Stimulated activated naive B cell treated with anti-CD40 and anti-IgM and Interleukin-4, amounts not matched to agents 10 μg/mL and 1 μg/mL and 100 μg/mL, for 72 hours (primary cell): ENCODE measurements at places on chromosomes 12 and 14.
A peak's percentile ranks its signal among the peaks of the same experiment; 100 is the strongest.

DNA sequence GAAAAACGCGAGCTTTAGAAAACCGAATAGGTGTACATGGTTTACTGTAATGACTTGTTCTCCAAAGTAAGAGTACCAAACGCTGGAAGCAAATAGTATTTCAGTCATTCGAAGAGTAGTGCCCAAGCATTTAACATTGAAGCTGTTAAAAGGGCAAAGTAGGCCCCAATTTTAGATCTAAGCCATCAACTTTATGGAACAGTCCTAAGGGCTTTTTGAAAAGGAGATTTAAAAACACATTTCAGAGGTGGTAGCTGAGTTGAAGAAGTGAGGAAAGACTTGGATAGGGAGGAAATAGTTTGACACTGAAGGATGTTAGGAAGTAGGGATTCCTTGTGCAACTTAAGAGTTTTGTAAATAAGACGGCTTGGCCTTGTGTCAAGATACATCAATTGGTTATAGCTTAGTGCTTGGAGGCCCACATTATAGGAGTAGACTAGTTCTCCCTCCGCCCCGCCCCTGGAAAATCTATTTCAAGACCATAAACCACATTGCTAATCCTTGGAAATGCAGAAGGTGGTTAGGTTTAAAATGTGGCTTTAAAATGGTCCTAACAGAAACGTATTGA lies 783 bp upstream of the TUBA1B start:
- DNase-seq: no peak
- peaks cover 24% of the 10 kb centered on the region for H3K4me1 ChIP-seq
- peak overlapping the region; percentile 85 for H3K27ac ChIP-seq
- no peaks in the 10 kb centered on the region for H3K27me3 ChIP-seq
- peak overlapping the region; percentile 84 for H3K4me3 ChIP-seq
- peaks cover 34% of the 10 kb centered on the region for H3K36me3 ChIP-seq

- H3K27me3 ChIP-seq: peaks cover 20% of the 10 kb centered on the region
- peaks cover 10% of the 10 kb centered on the region for H3K4me1 ChIP-seq
- H3K27ac ChIP-seq: no peak overlapping the region
- no peaks in the 10 kb centered on the region for H3K36me3 ChIP-seq
- no peak overlapping the region for H3K4me3 ChIP-seq
These were observed 170.1 kb upstream of the FKBP4 start for GRCh38 chr12:2624543-2625288.

DNA sequence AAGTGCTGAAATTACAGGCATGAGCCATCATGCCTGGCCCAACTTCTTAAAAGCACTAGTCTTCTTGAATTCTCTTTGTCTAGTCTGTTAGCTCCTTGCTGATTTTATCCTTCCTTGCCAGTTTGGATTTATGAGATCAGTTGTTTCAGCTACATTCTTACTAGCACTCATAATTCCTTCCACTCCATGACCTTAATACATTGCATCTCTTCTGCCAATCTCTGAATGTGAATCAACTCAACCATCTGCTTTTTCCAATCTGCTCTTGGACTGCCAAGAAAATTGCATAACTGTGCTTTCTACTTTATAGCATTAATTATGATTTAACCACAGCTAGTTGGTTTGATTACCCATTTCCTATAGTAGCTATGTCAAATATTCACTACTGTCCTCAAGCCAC lies 14.9 kb upstream of the HEATR5A start:
- H3K27ac ChIP-seq: no peak overlapping the region
- DNase-seq: no peak
- H3K36me3 ChIP-seq: peaks cover 46% of the 10 kb centered on the region
- no peaks in the 10 kb centered on the region for H3K27me3 ChIP-seq

DNA sequence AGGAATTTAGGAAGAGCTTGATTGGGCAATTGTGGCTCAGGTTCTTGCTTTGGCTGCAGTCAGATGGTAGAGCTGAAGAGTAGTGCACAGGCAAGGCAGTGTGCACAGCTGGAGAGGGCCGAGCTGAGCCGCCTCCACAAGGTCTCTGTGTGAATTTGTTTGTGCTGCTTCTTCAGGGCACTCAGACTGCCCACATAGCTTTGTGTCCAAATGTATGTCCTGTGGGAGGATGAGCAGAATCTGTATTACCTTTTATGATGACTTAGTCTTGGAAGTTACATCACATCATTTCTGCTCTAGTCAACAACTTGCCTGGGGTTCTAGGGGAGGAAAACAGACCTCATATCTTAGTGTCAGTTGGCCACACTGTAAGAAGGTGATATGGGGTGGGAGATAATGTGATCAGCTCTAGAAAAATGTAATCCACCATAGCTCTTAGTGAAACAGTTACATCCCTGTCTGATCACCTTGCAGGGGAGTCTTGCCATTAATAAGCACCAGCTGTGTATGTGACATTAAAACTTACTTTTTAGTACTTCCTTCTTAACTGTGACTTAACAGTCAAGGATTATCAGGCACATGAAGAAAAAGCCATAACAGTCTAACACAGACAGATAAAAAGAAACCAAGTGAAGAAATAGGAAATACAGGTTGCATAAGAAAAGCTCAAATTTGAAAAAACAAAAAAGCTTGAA lies 53.4 kb downstream of the RCOR1 start:
- H3K36me3 ChIP-seq: peaks cover 7% of the 10 kb centered on the region
- H3K4me1 ChIP-seq: peaks cover 82% of the 10 kb centered on the region
- H3K27ac ChIP-seq: no peak overlapping the region
- H3K4me3 ChIP-seq: no peak overlapping the region

DNA sequence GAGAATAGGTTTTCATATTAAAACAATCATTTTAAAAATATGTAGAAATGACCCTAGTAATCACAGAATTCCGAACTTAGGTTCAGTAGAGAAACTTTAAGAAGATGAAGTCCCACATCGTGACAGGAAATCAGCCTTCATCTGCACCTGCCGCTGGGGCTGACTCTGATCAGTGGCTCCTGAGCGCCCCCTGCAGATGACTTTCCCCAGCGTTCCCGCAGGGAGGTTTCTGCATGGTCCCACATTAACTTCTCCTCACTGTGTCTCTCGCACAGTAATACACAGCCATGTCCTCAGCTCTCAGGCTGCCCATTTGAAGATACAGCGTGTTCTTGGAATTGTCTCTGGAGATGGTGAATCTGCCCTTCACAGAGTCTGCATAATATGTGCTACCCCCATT lies 1131.1 kb downstream of the TMEM121 start:
- H3K27me3 ChIP-seq: no peaks in the 10 kb centered on the region
- DNase-seq: no peak
- H3K4me3 ChIP-seq: no peak overlapping the region
- no peaks in the 10 kb centered on the region for H3K36me3 ChIP-seq
- H3K4me1 ChIP-seq: peaks cover 22% of the 10 kb centered on the region
- no peak overlapping the region for H3K27ac ChIP-seq

GRCh38 chr12:16384732-16385131 lies 37.3 kb downstream of the MGST1 start:
- H3K27me3 ChIP-seq: no peaks in the 10 kb centered on the region
- no peak overlapping the region for H3K4me3 ChIP-seq
- no peaks in the 10 kb centered on the region for H3K36me3 ChIP-seq

DNA sequence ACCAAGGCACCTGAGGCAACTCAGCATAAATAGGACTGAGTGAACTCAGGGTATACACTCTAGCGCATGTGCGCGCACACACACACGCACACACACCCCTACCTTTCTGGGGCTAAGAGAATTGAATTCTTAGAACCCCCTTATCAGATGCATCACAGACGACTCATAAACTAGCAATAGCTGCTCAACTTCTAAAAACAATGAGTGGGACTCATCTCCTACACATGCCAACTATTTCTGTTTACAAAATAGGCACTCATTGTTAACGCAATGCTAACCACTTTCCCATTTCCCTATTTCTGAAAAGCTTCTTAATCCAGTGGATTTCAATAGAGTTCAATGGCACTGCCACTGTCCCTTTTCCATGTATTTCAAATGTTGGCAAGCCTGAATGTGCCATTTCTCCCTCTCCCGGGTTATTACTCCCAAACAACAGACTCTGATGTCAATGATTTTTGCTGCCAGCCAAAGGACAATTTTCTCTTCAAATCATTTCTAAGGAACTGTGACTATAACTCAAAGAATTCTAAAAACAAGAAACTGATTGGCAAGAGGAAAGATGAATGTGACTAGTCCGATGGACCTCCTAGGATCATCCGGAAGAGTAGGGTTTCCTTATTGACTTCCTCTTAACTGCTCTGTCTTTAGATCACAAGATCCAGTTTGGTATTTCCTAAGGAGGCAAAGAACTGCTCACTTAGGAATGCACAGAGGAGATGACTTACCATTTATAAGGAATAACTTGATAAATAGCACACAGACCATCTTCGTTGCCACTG lies 48.8 kb downstream of the SLC38A1 start:
- peak overlapping the region; percentile 90 for H3K27ac ChIP-seq
- DNase-seq: no peak
- no peaks in the 10 kb centered on the region for H3K27me3 ChIP-seq
- peaks cover 80% of the 10 kb centered on the region for H3K36me3 ChIP-seq
- H3K4me3 ChIP-seq: peak overlapping the region; percentile 48
- H3K4me1 ChIP-seq: peaks cover 61% of the 10 kb centered on the region

DNA sequence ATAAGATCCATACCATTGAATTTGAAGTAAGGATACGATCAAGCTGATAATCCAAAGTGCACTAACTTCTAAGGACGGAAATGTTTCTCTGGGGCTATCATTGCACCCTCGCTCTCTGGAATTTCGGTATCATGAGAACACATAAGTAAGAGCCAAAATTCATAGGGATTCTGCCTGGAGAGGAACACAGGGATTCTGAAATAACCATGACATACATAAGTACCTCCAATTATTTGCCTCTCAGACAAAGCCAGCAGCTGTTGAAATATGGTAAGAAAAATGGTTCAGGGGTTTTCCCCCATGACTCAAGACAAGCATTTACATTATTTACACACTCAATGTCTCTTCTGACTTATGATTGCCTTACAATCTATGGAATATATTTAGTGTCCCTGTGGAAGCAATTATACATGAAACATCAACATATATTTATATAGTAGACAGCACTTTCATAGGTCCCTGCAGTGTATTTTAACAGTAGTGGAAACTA lies 1123.6 kb upstream of the SEL1L start:
- H3K27ac ChIP-seq: no peak overlapping the region
- no peaks in the 10 kb centered on the region for H3K27me3 ChIP-seq
- no peaks in the 10 kb centered on the region for H3K4me1 ChIP-seq
- H3K4me3 ChIP-seq: no peak overlapping the region
- no peak for DNase-seq

GRCh38 chr14:104510216-104510615 lies 69.3 kb upstream of the C14orf180 start:
- H3K4me1 ChIP-seq: no peaks in the 10 kb centered on the region
- H3K27me3 ChIP-seq: peaks cover 28% of the 10 kb centered on the region
- no peaks in the 10 kb centered on the region for H3K36me3 ChIP-seq
- no peak for DNase-seq

DNA sequence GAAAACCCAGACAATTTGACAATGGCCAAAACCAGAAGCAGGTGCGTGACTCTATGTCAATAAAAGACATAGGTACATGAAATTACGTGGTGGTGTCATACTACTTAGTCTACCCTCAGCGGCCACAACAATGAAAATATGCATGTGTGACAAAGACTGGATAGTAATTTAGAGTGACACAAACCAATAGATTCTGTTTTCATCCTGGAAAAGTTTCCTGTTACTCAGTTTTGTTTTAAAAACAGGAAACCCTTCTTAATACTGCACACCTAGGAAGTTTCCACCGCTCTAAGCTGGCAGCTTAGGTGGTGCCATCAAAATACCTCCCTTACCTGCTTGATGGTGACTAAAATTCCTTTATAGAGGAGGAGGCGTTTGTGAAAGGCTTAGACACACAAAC lies 15.1 kb downstream of the POU6F1 start:
- no peak overlapping the region for H3K4me3 ChIP-seq
- no peak for DNase-seq
- no peak overlapping the region for H3K27ac ChIP-seq
- H3K4me1 ChIP-seq: no peaks in the 10 kb centered on the region
- no peaks in the 10 kb centered on the region for H3K27me3 ChIP-seq

- H3K4me1 ChIP-seq: peaks cover 86% of the 10 kb centered on the region
- no peaks in the 10 kb centered on the region for H3K27me3 ChIP-seq
- H3K36me3 ChIP-seq: peaks cover 48% of the 10 kb centered on the region
- DNase-seq: peak; percentile 84
- H3K4me3 ChIP-seq: peak within 1 kb of the TSS; percentile 89
These were observed at the start of gene UBC for GRCh38 chr12:124914392-124915238. Gene UBC, minus strand, starts transcription at chr12:124914650. Its CDS starts 879 bp downstream, at chr12:124913771.

- H3K4me1 ChIP-seq: no peaks in the 10 kb centered on the region
- peaks cover 15% of the 10 kb centered on the region for H3K27me3 ChIP-seq
- no peak for DNase-seq
These were observed 71.5 kb upstream of the ARID2 start for GRCh38 chr12:45658020-45658419.

DNA sequence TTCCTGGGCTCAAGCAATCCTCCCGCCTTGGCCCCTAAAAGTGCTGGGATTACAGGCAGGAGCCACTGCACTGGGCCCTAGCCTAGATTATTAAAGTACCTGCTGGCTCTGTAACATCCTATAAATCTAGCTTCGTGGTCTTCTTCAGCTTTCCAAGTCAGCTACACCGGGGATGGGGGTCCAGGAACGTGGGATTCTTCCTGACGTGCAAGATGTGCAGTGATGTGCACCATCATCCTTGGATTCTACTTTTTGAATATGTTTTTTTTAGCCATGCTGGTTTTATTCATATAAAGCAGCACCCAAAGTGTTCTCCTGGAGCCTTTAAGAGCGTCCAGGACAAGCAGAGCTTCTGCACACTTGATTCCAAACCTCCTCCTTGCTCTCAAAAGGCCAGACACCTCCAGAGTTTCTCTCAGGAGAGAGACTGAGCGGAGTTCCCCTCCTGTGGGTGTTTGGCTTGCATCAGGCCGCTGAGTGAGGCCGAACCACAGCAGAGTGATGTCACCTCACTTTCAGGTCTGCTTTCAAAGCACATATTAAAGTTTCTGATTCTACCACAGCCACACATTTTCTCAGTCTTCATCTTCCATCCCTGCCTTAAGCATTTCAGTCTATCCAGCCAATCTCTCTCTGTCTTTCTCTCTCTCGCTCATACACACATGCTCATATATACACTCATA lies 33.4 kb downstream of the VCPKMT start:
- H3K4me1 ChIP-seq: peaks cover 51% of the 10 kb centered on the region
- no peaks in the 10 kb centered on the region for H3K27me3 ChIP-seq
- H3K27ac ChIP-seq: peak overlapping the region; percentile 91
- H3K4me3 ChIP-seq: peak overlapping the region; percentile 15
